Stimulated activated CD4-positive, alpha-beta T cell treated with anti-CD3 and anti-CD28 coated beads, Interleukin-4, amount 100 ng/mL, for 4 hours (primary cell): ENCODE measurements at places on chromosomes 1 and 21.

- no peak for DNase-seq
Observed at GRCh38 chr1:235857756-235858155, 8.9 kb downstream of the LYST start.

DNA sequence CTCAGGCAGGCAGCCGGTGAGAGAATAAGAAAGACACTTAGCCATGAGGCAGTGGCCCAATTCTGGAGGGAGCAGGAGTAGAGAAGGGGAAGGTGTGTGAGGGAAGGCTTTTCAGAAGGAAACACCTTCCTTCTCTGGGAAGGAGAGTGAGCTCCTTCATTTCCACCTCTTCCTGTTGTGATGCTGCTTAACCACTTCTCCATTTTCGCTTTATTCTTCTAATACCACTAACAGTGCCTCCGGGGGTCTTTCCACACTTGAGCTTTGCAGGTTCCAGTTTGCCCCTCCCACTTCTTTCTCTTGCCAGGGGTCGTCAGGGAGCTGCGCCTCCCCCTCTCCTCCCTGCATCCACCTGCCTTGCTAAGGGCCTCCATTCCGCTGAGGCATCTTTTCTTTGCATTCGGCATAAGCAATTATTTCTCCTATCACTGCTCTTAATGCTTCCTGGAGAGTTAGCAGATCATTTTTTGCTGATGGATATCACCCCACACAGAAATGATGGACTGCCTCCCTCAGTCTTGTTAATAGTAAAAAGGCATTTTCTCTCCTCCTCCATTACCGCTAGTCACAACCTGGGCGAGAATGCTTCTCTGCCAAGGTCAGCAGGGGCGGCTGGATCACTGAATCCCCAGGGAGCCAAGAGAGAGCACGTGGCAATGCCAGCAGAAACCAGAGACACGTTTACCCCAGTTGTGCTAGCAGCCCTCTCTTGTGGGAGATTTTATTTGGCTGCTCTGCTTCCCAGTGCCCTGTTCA, 74.8 kb downstream of the ELAVL4 start:
- DNase-seq = no peak

DNA sequence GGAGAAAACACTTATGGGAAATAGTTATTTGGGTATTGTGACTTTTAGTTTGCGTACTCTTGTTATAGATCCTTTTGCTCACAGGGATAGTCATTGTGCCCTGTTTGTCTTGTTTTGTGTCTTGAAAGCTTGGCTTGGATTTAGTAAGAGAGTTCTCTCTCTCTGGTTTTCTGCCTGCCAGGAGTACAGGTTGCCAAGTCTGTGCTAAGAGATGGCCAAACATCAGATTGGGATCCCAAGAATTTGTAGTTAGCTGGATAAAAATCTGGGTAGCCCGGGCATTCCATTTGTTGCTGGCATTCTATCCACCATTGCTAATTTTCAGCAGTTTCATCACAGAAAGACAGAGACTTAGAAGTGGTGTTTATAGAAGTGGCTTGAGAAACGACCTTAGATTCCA, 222.2 kb downstream of the NRIP1 start:
- no peak for DNase-seq

GRCh38 chr1:77282866-77283539, 1.2 kb downstream of the AK5 start:
- DNase-seq = peak; percentile 23

- no peak for DNase-seq
Observed at GRCh38 chr1:52238474-52238873, 96.6 kb downstream of the ZFYVE9 start.

DNA sequence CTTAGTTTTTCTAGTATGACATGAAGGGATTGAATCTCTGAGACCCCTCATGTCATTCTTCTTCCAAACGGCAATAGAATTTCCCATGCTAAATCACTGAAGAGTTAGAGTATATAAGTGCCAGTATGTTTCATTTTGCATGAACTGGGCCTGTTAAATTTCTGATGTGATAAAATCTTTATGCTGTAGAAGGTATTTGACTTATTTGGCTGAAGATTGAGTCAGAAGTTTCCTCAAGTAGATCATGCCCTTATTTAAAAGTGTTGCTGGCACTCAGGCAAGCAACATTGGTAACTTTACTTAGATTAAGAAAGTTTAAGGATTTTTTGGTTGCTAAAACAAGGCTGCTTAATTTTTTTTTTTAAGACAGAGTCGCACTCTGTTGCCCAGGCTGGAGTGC, 13.3 kb downstream of the ATF6 start:
- no peak for DNase-seq

- no peak for DNase-seq
Observed at GRCh38 chr1:151175863-151176262, at the start of gene TMOD4. TMOD4 (minus strand) TSS chr1:151175981; CDS start chr1:151174875, 1,106 bp downstream.

- no peak for DNase-seq
Observed at GRCh38 chr21:45836694-45837670, 144.6 kb upstream of the COL6A1 start.

- DNase-seq = no peak
Observed at GRCh38 chr1:59699227-59699847, 115.4 kb upstream of the HOOK1 start.

GRCh38 chr1:109134423-109134822, 20.5 kb downstream of the ELAPOR1 start:
- DNase-seq = no peak

- no peak for DNase-seq
Observed at GRCh38 chr1:6137758-6138157, 42.4 kb downstream of the CHD5 start.

DNA sequence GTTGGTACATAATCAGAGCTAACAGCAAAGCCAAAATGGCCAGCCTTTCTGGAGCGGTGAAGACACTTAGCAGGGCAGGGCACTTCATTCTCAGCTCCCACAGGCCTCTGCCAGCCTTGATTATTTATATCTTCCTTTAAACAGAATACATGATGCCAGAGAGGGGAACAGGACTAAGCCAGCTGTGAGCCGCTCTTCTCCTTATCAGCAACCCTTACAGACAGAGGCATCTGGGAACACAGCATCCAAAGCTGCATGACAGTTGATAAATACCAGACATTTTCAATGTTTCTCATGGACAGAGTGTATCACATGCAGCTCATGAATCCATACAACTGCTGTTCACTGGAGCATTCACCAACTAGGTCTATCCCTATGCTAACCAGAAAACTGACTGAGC, 29.1 kb downstream of the DNAJC11 start:
- no peak for DNase-seq

- DNase-seq = peak; percentile 30
Observed at GRCh38 chr1:23980728-23981070, 572 bp upstream of the SRSF10 start.

DNA sequence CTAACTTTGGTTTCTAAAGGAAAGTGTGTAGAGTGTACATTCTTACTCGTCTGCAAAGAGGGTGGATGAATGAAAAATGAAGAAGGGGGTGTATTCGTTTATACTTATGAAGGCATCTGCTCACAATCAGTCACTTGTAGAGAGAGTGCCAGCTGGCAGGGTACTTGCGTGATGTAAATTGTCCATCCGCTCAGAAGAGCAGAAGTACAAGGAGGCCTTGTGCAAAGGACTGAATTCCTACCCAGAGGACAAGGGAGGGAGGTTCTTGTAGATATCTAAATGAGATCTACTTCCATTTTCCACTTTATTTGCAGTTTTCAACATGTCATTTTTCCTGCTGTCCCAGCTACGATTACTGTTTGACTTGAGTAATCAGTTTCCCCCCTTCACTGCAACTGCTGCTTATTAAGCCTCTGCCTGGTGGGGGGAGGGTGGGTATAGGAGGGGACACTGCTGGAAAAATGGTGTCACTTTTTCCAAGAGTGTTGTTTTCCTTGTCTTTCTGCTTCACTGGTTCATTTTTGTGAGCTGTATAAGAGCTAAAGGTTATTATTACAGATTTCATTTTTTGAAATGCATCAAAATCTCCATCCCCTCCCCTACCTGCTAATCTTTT, 67.3 kb downstream of the LAMC1 start:
- DNase-seq = no peak

- no peak for DNase-seq
Observed at GRCh38 chr21:45415943-45416611, 11.1 kb downstream of the COL18A1 start.

DNA sequence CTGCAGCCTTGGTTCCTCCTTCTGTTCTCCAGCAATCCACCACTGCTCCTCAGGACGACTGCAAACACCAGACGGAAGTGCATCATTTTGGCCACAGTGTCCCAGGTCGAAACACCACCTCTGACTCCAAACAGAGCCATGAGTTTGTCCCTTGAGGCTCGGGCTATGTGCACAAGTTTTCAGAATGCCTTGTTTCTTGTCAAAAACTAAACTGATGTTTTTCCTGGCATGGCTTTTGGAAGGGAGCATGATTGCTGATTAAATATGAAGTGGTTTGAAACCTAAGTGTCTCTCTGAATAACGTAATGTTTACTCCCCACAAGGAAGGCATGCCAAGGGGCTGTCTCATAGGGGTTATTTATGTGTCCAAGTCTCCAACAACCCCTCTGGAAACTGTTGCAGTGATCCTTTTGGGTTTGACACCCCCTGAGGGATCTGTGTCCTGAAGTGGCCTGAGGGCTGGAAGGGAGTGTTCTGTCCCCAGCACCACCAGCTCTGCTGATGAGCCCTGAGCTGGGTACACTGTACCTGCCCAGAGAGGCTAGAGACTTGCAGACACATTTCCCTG, 132.7 kb downstream of the PLPP3 start:
- no peak for DNase-seq

DNA sequence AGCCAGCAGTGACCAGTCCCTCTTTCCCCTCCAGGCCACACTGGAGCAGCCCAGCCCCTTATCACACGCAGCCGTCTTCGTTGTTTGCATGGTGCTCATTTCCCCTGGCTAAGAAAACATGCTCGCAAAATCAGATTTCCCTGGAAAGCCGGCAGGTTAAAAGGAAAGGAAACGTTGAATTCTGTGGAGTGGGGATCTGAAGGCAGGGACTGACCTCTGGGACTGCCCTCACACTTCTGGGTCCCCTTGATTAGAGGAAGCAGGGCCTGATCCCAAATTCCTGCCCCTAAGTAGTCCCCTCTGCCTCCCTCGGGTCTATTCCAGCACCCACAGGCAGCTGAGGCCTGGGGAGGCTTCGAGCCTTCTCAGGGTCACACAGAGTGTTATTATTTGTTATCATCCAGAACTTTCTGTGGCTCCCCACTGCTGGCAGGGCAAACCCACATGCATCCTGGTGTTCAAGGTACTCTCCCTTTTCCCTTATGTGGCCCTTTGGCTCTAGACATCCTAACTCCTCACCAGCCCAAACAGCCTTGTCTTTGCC, 125.2 kb upstream of the ZBTB40 start:
- no peak for DNase-seq

DNA sequence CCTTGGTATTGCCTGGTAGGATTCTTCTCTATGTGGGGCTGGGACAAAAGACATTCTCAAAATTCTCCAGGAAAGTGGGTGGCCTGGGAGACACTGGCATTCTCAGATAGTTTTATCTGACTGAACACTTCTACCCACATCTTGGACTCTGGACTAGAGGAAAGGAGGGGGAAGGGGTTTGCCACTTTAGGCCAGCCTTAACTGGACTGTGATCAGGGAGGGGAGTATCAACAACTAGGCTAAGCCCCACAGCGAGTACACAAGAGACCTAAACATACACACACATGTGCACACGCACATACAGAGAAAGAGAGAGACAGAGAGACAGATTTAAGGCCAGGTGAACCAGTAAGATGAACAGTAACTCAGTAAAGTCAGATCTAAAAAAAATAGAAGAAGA, 1.2 kb upstream of the SEMA6C start:
- no peak for DNase-seq

DNA sequence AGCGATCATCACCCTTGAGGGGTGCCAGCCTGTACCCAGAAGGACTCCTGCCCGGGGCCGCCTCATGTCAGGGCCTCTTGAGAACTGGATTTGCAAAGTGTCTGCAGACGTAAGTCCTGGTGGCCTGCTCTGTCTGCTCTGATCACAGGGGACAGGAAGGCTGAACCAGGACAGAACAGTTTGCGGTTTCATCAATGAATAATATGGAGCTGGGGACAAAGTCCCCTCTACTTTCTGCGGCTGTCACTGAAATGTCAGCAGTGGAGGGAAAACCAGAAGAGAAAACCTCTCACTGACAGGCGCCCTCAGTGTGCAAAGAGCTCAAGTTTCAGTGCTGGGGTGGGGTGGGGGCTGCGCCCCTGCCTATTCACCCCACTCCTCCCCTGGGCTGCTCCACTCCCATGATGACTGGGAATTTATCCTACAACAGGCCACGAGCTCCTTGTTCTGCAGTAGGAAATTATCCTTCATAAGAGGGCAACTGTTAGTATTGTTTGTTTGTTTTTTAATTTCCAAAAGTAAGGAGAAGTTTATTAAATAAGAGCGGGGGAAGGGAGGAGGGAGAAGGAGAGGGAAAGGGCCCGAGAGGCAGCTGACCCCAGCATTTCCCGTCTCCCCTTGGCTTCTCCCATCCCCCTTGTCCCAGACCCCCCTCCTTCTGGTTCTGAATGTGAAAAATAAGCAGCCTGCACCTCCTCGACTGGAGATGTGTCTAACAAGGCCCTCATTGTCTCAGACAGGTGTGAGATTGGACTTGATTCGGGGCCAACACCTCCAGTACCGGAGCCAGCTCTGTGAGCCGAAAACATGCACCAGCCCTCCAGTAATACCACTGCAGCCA, 149.2 kb downstream of the CLIC6 start:
- no peak for DNase-seq

DNA sequence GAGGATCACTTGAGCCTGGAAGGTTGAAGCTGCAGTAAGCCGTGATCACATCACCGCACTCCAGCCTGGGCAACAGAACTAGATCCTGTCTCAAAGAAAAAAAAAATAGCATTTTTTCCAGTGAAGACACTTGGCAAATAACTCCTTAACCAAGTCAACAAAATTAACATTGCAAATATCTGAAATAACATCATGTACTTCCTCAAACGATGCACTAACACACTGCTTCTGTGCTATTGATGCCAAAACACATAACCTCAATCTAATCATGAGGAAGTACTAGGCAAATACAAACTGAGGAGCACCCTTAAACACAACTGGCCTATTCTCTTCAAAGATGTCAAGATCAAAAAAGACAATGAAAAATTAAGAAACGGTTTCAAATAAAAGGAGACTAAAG, 32.3 kb downstream of the PABPC4 start:
- no peak for DNase-seq

GRCh38 chr1:228459091-228459993, 27.8 kb upstream of the RNF187 start:
- DNase-seq = peak; percentile 30

DNA sequence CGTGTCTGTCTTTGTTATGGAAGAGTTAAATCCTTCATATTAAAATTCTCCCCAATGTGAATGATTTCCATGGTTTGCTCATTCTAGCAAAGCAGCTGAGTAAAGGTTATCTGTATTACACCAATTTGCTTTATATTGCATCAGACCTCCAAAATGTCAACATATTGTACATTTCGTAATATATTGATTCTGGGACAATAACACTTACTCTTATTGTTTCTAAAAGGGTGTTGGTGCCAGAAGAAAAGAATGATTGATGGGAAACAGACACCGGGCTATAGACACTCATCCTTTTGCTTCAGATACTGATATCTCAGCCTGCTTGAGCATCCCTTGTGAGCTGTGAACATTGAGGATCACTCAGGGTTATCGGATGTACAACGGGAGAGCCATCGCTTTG, 7.0 kb downstream of the NTNG1 start:
- no peak for DNase-seq

DNA sequence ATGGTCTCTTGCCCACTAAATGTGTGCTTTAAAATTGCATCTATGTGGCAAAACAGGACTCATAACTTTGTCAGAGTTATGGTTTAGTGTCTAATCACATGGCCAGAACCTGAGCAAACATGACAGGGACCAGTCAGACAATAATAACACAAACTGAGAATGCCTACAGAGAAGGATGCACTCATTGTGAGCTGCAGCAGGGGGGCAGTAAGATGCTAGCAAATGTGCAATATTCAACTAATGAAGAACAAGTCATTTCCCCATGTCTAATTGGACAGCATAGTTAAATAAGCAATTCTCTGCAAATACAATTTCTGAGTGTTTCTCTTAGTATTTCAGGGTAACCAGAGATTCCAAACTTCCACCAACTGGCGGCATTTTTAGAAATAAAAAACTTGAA, 30.8 kb downstream of the SPAG17 start:
- DNase-seq = no peak
